Activated naive CD4-positive, alpha-beta T cell (primary cell): ENCODE measurements at places on chromosomes 2 and 18.

DNA sequence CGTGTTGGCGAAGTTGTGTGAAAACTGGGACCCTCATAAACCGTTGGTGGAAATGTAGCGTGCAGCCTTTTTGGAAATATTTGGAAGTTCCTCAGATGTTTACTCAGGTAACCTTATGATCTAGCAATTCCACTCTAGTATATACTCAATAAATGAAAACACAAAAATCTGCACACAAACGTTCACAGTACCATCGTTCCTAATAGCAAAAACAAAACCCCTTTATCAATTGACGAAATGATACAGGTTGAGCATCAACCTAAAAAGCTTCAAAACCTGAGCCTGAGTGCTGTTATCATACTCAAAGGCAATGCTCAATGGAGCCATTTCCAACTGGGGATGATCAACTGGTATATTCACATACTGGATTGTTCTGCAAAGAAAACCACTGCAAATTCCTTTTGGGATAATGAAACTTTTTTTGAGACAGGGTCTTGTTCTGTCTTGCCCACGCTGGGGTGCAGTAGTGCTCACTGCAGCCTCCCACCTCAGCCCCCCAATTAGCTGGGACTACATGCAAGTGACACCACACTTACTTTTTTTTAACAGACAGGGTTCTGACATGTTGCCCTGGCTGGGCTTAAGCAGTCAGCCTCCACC is 777 bp upstream of the C18orf32 start:
- DNase-seq = no peak

GRCh38 chr2:52238782-52239181 is 1206.8 kb upstream of the NRXN1 start:
- no peak for DNase-seq

DNA sequence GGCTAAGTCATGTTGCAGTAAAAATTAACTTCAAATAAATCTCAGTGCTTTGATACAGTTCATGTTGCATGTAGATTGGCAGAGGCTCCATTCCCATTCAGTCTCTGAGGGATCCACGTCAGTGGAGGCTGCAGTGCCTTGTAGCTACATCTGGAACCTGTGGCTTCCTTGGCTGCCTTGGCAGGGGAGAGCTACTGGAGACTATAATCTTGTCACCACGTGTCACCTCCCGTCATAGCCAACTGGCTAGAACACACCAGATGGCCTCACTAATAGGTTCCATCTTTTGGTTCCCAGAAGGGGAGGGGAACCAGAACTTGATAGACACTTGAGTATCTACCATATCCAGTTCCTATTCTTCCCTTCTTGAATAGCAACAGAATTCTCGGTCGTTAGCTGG is 28.4 kb downstream of the E2F6 start:
- DNase-seq = no peak

DNA sequence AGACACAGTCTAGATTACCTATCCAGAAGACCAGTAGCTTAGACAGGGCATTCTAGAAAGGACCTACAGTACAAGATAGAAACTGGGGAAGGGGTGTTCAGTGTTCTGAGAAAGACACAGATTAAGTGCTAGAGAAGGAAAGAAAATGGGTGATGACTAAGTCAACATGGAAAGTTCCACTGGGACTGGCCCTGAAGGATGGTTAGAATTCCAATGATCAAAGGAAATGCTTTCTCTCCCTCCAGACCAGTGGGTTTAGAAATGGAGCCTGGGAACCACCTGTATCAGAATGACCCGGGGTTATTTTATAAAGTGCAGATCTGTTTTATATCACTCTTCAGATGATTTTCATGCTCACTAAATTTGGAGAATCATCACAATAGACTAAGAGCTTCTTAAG is 5.8 kb upstream of the COLEC12 start:
- DNase-seq = no peak

GRCh38 chr2:10534514-10535250 is 86.6 kb upstream of the ODC1 start:
- no peak for DNase-seq
